ENCODE measurements at places on chromosomes 11 and 22. TPM values are rescaled to one million over a fixed set of nuclear protein-coding genes. Genes with fewer than 3 reads are reported as not detected.

DNA sequence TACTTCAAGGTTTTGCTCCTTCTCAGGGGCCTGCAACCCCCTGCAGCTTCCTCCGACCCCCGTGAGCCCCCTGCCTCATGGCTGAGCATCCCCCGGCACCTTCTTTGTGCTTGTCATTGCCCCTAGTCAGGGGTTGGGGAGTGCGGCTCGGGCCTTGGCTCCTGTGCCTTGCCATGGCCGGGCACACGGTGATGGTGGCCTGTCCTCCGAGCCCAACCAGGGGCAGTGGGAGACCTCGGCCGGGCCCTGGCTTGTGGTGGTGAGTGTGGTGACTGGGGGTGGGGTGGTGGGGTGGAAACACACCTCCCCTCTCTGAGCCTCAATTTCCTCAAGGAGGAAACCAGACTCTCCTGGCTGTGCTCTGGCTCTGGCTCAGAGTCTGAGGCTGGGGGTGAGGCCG, 1.5 kb upstream of the MRGPRG start:
- H3K27me3 ChIP-seq: peaks cover 88% of the 10 kb centered on the region
- H3K36me3 ChIP-seq: no peaks in the 10 kb centered on the region
- DNase-seq: no peak
- peaks cover 12% of the 10 kb centered on the region for H3K4me1 ChIP-seq
- H3K4me3 ChIP-seq: no peak overlapping the region

DNA sequence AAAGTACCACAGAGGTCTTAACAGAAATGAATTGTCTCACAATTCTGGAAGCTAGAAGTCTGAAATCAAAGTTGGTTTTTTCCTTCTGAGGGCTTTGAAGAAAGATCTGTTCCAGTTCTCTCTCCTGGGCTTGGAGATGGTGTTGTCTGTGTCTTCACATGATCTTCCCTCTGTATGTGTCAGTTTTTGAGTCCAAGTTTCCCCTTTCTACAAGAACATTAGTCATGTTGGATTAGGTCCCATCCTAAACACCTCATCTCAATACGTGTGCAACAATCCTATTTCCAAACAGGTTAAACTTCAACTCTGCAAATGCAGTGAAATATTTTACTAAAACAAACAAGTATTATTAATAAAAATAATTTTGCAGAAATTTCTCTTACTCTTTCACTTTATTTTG, 3.1 kb upstream of the PTS start:
- H3K4me3 ChIP-seq: no peak overlapping the region
- H3K27me3 ChIP-seq: no peaks in the 10 kb centered on the region
- DNase-seq: peak; percentile 43
- H3K36me3 ChIP-seq: peaks cover 16% of the 10 kb centered on the region
- no peak overlapping the region for H3K27ac ChIP-seq

- DNase-seq: no peak
- H3K4me3 ChIP-seq: no peak overlapping the region
Measured at GRCh38 chr11:21421711-21422329, 752.4 kb downstream of the NELL1 start.

DNA sequence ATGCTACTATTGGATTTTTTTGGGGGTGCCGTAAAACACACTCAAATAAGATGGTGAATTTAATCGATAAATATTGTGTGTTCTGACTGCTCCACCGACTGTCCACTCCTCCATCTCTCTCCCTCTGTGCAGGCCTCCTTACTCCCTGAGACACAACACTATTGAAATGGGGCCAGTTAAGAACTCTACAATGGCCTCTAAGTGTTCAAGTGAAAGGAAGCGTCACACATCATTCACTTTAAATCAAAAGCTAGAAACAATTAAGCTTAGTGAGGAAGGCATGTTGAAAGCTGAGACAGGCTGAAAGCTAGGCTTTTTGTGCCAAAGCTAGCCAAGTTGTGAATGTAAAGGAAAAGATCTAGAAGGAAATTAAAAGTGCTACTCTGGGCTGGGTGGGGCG, 156.7 kb downstream of the CTTN start:
- H3K4me3 ChIP-seq: no peak overlapping the region
- H3K4me1 ChIP-seq: no peaks in the 10 kb centered on the region
- H3K27ac ChIP-seq: no peak overlapping the region

DNA sequence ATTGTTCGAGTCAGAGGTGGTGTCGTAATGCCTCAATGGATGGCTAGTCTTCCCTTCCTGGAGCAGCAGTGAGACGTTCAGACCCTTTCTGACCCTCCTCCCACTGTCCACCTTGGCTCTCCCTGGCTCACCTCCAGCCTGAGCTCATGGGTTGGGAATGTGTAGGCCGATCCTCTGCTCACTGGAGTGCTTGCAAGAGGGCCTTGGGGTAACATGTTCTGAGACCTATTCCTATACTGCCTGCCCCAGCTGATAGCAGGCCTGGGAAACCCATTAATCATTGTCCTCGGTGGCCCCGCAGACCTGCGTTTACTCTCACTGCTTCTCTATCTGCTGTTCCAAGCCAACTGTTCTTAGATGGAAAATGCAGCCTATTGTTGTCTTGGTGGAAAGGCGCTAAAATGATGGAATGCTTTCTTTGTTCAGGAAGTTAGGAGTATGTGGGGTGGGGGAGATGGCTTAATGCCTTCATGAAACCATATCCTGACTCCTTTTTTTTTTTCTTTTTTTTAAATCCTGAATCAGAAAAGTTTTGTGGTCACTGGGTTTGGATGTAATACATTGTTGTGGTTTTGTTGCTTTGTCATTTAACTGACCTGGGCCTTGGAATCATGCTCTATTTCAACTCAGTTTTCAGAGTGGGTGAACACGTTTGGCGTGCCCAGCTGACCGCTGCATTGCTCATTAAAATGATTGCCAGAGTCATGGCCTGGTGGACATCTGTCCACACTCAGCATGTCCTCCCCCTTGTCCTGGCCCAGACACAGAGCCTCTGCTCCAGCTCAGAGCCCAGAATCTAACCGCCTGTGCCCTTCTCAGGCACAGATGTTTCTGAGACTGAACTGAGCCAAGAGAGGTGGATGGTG, 72.5 kb downstream of the MICAL2 start:
- peak; percentile 97 for DNase-seq
- no peak overlapping the region for H3K4me3 ChIP-seq
- H3K4me1 ChIP-seq: peaks cover 46% of the 10 kb centered on the region

DNA sequence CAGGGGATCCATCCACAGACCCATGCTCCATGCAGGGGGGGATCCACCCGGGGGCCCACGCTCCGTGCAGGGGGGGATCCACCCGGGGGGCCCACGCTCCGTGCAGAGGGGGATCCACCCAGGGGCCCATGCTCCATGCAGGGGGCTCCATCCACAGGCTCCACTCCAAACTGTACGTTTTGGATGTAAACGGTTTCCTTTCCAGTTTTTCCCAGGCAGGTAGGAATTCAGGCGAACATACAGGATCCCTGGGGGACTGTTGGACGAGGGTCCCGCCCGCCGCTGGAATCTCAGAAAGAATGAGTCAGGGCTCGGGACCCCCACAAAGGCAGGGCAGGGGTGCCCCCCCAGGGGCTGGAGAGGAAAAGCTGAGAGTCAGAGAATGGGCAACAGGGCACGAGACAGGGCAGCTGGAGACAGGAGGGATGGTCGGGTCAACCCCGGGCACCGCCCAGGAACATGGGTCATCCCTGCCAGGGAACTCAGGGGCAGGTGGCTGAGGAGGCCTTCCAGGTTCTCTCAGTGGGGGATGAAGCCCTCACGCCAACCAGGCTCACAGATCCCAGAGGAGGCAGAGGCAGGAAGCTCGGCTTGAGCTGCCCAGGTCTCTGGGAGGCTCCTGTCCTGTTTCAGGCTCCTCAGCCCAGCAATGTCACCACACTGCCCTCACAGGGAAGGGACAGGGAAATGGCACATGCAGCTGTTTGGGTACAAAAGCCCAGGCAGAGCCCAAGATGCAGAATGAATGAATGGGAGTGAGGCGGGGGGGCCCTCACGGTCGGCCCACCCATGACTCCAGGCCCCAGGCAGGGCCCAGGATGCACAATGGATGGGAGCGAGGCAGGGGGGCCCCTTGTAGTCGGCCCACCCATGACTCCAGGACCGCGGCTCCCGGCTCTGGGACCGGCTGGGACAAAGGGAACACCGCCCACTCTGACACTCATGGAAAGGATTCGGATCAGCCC, 200.2 kb downstream of the BRD1 start:
- H3K27ac ChIP-seq: no peak overlapping the region
- no peaks in the 10 kb centered on the region for H3K27me3 ChIP-seq
- peaks cover 6% of the 10 kb centered on the region for H3K36me3 ChIP-seq

- no peaks in the 10 kb centered on the region for H3K27me3 ChIP-seq
- no peak overlapping the region for H3K4me3 ChIP-seq
- H3K4me1 ChIP-seq: peaks cover 16% of the 10 kb centered on the region
- H3K27ac ChIP-seq: no peak overlapping the region
Measured at GRCh38 chr11:65504674-65505465, 6.0 kb downstream of the MALAT1 start.

DNA sequence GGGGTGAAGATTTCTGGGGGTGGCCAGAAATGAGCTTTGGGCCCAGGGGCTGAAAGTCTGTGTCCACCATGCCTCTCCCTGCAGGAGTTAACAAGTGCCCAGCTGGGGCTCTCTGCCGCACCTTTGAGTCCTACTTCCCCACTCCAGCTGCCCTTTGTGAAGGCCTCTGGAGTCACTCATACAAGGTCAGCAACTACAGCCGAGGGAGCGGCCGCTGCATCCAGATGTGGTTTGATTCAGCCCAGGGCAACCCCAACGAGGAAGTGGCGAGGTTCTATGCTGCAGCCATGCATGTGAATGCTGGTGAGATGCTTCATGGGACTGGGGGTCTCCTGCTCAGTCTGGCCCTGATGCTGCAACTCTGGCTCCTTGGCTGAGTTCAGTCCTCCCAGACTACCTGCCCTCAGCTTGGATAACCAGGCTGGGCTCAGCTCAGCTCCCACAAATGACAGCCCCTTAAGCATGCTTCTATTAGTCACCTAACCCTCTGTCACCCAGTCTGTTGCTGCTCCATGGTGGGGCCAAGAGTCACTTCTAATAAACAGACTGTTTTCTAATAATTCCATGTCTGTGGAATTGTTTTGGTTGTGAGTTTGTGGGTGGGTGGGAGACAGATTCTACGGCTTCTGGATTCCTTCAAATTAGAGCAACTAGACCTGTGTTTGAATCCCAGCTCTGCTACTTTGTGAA, 3.0 kb upstream of the INPPL1 start:
- peaks cover 20% of the 10 kb centered on the region for H3K27me3 ChIP-seq
- no peak overlapping the region for H3K27ac ChIP-seq
- no peak overlapping the region for H3K4me3 ChIP-seq
- no peaks in the 10 kb centered on the region for H3K36me3 ChIP-seq
- DNase-seq: no peak

NTM gene
- total RNA-seq: not detected

MYEOV gene
- total RNA-seq: 0.49 TPM

Measured in MCF 10A (cell line).